ENCODE measurements at places on chromosomes 1 and 21.

- DNase-seq = no peak
Observed at GRCh38 chr1:224509907-224510306, 75.3 kb upstream of the WDR26 start.

GRCh38 chr1:200041337-200042118 lies 14.0 kb downstream of the NR5A2 start:
- no peak for DNase-seq

DNA sequence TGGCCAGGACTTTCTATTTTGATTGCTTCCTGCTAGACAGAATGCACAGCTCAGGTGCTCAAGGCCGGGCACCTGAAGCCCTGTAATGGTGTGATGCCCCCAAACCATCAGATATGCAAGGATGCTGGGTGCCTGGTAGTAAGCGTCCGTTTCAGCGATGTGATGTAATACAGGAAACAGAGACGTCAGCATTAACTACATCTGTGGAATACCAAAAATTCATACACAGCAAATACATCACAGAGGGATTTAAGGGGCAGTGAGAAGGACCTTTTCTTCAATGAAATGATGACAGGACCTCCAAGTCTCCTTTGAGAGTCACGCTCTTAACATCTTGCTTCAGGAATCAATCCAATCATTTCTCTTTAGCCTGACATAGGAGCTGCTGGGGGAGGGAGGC lies 64.4 kb downstream of the SIM2 start:
- no peak for DNase-seq

DNA sequence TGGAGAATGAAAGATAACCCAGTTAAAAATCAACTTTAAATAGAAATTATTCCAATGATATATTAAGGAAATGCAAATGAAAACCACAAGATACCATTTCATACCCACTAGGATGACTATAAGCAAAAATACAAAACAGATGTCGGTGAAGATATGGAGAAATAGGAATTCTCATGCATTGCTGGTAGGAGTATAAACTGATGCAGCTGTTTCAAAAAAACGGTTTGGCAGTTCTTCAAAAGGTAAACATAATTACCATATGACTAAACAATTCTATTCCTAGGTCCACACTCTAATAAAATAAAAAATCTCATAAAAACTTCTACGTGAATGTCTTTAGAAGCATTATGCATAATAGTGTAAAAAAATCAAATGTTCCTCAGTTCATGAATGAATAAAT lies 763.3 kb upstream of the BRINP3 start:
- DNase-seq = peak; percentile 89

DNA sequence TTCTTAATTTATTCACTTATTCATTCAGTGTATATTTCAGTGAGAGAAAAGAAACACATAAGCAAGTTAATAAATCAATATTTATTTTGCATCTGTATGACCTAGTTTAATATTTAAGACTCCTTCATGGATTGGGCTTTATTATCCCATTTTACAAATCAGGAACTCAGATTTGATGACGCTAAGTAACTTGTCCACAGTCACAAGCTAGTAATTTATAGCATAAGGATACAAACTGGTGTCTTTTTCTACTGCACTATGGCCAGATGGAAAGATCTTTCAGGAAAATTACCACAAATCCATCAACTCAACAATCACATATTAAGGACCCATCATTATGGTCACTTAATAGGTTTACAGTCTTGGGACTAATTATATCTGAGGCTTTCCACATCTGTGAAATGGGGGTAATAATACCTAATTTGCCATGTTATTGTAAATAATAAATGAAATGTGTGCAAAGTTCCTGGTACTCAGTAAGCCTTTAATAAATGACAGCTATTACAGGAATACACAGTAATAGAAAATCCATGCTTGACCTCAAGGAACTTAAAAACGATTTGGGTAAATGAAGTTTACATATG lies 13.3 kb downstream of the CDKN2C start:
- no peak for DNase-seq

GRCh38 chr1:23007106-23007505 lies 8.5 kb downstream of the TEX46 start:
- no peak for DNase-seq

DNA sequence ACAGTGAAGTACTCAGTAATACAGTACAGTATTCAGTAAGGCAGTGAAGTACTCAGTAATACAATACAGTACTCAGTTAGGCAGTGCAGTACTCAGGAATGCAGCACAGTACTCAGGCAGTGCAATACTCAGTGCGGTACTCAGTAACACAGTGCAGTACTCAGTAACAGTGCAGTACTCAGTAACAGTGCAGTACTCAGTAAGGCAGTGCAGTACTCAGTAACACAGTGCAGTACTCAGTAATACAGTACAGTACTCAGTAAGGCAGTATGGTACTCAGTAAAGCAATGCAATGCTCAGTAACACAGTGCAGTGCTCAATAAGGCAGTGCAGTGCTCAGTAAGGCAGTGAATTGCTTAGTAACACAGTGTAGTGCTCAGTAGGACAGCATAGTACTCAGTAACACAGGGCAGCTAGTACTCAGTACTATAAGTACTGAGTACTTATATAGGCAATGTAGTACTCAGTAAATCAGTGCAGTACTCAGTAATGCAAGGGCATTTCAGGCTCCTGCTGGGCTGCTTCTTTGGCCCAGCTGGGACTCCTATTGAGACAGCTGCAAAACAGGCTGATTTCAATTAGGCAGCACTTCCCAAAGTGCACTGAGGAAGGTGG lies 411.3 kb downstream of the DISC1 start:
- no peak for DNase-seq

DNA sequence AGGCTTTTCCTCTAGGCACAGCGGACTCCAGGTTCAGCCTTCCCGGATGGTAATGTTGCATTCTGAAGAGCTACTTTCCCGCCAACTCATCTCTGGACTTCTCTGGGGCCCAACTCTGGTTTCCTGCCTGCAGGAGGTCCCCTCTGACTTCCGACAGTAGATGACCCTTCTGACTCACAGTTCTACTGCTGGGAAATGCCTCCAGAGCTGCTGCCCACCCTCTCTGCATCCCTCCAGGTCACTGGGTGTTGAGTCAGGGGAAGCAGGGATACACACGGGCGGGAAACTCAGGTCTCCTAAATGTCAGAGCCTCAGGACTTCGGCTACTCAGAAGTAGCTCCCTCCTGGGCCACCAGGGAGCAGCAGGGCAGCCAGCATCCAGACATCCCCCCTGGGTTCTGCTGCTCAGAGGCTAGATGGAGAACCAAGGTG lies 2.1 kb upstream of the KIF21B start:
- DNase-seq = no peak

Data from fibroblast of skin of left biceps (primary cell).